ENCODE measurements at places on chromosomes 7 and 10.

DNA sequence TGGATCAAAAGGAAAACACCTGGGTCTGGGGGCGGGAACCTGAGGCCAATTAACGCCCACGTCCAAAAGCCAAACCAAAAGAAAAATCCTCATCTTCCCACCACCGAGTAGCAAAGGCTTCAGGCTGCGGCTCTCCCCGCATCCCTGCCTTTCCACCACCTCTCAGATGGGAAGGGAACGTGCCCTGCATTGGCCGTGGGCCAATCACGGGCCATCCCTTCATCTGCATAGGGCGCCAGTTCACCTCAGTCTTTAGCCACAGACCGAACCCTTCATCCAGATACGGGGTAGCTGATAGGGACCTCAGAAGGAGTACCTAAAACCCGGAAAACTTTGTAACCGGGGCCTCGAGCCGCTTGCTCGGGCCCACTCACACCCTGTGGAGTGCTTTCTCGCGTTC is 626 bp downstream of the PRPF18 start:
- no peak for DNase-seq

DNA sequence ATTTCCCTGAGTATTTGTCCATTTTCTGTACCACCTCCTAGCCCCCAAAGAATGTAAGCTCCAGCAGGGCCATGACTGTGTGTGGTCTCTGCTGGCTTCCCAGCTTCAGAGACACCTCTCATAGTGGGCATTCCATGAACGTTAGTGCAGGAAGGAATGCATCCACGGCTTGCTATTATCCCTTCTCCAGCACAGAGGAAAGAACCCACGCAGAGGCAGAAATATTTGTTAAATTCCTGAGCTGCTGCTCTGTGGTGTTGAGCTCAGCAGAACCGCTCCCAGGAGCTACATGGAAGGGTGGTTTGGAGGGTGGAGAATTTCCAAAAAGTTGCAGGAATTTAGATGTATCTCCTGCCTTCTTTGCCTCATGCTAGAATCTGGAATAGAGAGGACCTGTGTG is 275.2 kb downstream of the POU6F2 start:
- no peak for DNase-seq

DNA sequence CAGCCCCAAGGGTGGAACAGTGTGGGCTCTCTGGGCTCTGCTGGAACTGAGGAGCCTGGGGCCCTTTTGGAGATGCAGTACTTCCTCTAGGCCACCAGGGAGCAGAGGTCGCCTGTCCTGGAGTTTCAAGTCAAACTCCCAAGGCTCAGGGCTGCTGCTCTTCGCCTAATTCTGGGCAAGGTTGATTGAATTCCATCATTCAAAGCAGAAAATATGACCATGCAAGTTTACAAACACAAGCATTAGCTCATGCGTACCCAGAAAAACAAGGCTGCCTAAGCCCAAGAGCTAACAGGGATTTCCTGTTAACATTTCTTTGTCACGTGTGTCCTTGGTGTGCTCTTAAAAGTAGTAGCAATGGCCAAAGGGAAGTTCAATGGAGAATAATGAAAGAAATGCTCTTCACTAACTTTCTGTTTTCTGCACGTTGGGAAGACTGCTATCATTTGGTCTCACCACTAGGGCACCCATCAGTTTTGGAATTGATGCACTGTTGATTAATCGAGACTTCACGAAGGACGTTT is 20.1 kb downstream of the LDB3 start:
- DNase-seq = peak; percentile 52

GRCh38 chr10:71748671-71749191 is 24.6 kb downstream of the VSIR start:
- no peak for DNase-seq

DNA sequence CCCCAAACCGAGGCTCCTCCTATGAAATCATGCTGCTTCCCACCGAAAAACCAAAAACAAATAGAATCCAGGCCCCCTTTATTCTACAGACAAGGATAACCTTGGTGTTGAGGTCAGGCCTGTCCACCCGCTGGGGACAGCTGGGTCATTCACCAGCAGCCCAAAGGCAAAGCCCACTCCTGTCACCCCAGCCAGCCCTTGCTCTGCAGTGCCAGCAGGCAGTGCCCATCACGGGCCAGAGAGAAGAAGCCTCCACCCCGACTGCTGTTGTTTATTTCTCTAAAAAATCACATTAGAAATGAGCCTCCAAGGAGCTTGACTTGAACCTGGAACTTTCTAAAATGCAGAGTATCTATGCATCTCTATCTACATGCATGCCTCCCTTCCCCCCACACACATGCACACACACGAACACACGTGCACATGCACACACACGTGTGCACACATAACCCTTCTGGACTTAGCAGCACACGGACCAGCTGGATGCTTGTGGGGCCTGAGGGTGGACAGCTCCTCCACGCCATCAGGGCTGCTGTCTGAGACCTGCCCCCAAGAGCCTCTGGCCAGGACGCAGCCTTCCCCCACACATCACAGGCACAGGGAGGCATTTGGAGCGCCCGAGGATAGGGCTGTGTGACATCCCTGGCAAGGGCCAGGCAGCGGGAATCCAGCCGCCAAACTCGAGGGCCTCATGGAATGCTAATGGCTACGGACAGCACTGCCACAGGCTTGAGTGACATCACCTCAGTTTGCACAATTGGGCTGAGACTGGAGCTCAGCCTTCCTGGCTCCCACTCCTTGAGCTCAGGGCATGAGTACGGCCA is 22.8 kb downstream of the PRKAG2 start:
- DNase-seq = no peak

- DNase-seq = no peak
These were observed 263.6 kb downstream of the DOCK4 start for GRCh38 chr7:111942450-111943081.

DNA sequence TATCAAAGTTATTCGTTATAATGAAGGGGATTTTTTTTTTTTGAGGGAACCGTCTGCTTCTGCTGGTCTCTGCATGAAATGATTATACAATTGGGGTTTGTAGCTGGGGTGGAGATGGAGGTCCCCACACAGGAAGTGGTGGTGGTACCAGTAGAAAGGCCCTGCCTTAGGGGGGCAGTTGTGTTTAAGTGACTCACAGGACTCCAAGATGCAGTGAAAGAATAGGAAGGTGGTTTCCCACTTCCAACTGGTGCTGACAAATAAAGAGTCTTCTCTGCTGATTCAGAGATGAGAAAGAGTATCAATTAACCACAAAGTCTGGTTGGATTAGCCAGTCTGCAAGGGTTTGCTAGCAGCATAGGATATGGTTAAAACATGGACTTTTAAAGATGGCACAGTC is 376.0 kb downstream of the SORCS3 start:
- no peak for DNase-seq

DNA sequence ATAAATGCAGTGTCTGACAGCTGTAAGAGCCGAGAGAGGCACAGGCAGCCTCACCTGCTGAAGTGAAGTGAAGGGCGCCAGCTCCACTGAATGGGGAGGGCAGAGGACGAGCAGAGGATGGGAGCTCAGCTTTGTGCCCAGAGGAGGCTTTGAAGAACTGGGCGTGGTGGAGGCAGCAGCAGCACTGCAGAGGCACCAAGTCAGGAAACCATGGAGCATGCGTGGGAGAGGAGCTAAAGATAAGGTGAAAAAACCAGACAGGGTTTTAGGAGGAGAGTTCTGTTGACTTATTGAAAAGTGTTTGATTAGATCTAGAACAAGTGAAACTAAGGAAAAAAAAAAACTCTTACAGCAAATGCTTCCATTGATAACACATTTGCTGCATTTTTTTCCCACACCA is 216.4 kb downstream of the CXCL12 start:
- DNase-seq = no peak

Data from NCI-H1436 (cell line).